ENCODE measurements at places on chromosomes 13 and 19.

DNA sequence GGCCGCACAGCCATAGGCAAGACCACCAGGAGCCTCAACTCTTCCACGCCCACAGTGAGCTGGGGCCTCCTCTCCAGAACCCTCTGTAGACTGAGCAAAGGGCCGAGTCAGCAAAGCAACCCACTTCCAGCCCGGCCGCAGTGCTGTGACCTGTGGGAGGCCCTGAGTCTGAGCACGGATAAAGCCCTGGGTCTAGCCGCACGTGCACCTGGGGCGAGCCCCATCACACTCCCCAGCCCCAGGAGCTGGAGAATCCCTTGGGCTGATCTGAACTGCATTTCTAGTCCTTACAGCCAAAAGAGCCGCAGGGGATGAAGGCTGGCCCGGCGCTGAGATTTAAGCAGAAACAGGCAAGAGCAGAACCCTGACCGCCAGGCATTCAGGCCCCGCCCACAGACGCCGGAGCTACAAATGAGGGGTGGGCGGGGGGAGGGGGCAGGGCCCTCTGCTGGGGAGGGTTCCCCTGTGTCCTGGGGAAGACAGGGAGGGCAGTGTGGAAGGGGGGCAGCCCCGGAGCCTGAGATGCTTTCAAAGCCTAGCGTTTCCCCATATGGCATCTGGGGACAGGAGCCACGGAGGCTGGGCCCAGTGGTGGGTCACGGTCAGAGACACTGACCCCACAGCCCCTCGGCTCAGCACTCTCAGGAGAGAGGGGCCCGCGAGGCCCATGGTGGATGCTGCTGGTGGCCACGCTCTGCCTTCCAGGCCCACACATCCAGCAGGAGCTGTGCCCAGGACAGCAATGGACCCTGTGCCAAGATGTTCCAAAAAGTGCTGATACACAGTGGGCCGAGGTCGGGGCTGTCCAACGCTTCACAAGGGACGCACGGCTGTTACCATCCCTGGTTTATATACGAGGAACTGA lies 4.9 kb downstream of the TMEM259 start:
- no peak for DNase-seq

- no peak for DNase-seq
These were observed 2.6 kb upstream of the CYP4F11 start for GRCh38 chr19:15936950-15937349.

- DNase-seq, result no peak
These were observed 11.9 kb downstream of the TMEM255B start for GRCh38 chr13:113770937-113771336.

DNA sequence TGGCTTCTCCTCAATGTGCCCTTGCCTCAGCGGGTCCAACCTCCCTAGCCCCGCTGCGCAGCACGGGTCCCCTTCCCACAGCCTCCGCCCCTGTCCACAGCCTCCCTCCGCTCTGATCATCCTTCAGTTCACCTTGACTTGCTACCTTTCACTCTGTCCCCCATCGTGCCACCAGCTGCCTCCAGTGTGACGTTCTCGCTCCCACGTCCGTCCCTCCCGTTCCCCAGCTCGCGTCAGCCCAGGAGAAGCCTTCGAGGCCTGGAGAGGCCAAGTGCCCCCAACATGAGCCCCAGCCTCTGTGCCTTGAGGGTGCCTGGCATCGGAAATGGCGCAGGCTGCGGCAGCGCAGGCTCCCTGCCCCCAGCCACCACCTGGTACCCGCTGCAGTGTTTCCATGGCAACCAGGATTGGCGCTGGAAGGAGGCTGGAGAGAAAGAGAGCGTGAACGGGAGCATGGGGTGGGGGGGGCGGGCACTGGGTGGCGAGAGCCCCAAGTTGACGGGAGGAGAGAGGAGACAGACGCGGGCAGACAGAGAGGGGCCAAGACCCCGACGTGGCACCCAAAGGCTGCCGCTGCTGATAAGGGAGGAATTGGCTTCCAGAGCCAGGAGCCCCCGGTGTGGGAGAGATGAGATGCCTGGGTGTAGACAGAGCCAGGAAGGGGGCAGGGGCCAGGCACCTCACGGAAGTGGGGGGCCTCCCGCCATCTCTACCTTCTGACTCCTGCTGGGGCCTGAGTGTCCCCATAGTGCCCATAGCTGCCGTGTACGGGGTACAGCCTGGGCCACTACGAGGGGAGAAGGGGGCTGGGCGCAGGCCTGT lies 844 bp upstream of the ASPDH start:
- no peak for DNase-seq

DNA sequence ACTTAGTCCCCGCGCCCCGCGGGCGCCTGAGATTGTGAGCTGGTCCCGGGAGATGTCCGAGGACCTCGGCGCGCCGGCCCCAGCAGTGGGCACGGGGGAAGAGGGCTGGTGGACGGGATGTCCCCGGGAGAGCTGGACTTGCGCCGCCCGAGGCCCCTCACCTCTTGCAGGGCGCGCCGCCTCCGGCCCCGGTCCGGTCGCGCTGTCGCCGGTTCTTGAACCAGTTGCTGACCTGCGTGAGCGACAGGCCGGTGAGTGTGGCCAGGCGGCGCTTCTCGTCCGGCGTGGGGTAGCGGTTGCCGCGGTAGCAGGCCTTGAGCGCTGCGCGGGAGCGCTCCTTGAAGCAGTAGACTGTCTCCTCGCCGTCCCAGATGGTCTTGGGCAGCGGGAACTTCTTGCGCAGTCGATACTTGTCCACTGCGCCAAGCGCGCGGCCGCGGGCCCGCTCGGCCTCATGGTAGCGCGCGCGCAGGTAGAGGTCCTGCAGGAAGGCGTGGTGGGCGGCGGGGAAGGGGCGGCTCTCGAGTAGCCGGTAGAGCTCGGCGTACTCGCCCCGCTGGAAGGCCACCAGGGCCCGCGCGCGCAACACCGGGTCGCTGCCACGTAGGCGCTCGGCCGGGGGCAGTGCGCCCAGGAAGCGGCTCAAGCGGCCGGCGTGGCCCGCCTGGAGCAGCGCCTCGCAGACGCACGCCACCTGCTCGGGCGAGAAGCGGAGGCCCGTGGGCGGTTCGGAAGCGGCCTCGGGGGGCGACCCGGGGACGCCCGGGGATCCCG lies 984 bp downstream of the SIX5 start:
- no peak for DNase-seq

- no peak for DNase-seq
These were observed 9.2 kb upstream of the ZNF627 start for GRCh38 chr19:11587975-11588631.

- DNase-seq, result no peak
These were observed 91.2 kb downstream of the DOCK9 start for GRCh38 chr13:98886587-98887230.

DNA sequence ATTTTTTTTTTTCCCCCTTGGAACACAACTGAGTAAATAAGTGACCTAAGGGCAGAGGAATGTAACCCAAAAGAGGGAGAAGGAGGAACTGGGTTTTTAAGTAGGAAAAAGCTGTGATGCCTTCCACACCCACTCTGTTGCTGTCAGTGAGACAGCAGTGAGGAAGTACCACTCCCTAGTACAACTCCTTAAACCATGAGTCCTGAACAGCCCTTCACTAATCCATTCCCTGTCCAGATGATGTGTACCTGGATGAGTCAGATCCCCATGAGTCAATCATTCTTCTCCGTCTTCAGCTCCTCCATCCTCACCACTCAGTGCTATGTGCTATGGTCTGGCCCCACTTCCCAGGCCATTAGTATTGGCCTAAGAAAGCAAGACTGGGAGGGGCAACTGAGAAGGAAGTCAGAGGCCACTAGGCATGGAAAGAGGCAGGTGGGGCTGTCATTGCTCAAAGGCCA lies 12.9 kb upstream of the CXCL17 start:
- DNase-seq, result no peak

- DNase-seq, result peak; percentile 42
These were observed 2.1 kb downstream of the EFNB2 start for GRCh38 chr13:106533101-106533942.

Data from KBM-7 (cell line).